ENCODE measurements at places on chromosomes 7 and 10.

GRCh38 chr7:115086146-115086841, 164.4 kb downstream of the MDFIC start:
- no peak for DNase-seq

DNA sequence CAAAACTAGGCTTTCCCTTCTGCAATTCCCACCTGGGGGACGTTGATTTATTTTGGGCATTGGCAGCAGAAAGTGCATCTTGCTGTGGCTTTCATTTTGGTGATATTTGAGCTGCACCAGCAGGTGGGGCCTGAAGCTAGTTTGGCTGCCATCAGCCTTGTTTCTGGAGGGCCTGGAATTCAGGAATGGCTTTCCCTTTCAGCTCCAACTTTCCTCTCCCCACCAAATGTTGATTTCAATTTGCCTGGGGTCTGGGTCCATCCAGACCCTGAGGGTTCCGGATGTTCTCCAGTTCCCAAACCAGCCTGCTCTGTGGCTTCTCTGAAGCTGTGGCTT, 640.4 kb downstream of the TYW1 start:
- DNase-seq = no peak

GRCh38 chr10:116132780-116133399, 140.1 kb downstream of the GFRA1 start:
- no peak for DNase-seq

- no peak for DNase-seq
Observed at GRCh38 chr7:49483142-49483541, 290.3 kb upstream of the VWC2 start.

DNA sequence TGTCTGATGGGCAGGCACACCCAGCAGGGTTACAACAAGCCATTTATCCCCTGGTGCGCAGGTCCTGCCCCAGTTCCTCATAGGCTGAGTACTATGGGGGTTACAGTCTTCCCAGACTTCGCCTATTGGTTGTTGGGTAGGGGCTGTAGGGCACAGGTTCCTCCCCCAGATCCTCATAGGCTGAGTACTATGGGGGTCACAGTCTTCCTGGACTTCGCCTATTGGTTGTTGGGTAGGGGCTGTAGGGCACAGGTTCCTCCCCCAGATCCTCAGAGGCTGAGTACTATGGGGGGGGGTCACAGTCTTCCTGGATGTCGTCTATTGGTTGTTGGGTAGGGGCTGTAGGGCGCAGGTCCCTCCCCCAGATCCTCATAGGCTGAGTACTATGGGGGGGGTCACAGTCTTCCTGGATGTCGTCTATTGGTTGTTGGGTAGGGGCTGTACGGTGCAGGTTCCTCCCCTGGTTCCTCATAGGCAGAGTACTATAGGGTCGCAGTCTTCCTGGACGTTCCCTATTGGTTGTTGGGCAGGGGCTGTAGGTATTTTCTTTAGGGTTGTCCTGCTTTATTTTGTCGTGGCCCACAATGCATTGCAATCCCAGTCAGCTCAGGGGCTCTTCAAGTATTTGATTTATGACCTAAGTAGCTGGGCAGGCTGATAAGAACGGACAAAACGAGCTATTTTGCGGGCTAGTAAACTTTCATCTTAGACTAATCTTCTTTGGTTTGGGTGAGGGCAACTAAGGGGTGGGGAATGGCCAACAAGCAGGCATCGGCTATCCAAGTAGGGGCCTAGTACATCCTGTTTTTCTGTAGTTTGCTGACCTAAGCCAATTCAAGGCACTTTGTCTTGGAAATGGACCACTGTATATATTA, 3.4 kb downstream of the LRRC27 start:
- no peak for DNase-seq

- no peak for DNase-seq
Observed at GRCh38 chr10:99394761-99395386, 35.5 kb downstream of the GOT1 start.

- DNase-seq = no peak
Observed at GRCh38 chr10:56351909-56352630, 9.0 kb downstream of the ZWINT start.

DNA sequence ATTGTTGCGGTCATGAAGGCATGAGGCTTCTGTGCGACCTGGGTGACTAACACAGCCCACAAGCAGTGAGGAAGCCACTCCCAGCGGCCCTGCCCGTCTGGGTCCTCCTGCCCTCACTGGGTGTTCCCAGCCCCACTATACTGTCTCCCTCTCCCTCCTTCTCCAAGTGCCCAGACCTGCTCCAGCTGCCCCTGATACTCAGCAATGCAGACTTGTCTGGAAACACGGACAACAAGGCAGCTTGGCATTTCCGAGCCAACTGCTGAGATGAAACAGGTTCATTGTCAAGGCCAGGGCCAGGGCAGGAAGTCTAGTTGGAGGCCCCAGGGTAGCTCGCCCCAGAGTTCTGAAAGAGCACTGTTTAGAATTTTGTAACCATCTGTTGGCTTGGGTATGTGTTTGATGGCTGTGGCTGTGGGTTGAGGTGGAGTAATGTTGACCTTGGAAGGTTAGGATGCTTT, 95.7 kb downstream of the RBM20 start:
- peak; percentile 24 for DNase-seq

DNA sequence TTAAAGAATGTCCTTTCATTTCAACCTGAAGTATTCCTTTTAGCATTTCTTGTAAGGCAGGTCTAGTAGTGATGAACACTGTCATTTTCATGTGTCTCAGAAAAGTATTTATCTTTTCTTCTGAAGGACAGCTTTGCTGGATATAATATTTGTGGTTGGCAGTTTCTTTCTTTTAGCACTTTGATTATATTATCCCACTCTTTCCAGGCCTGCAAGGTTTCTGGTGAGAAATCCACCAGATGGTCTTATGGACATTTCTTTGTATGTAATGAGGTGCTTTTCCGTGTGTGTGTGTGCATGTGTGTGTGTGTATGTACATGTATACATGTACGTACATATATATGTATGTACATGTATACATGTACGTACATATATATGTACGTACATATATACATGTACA, 7.3 kb downstream of the CASP7 start:
- no peak for DNase-seq

- peak; percentile 55 for DNase-seq
Observed at GRCh38 chr7:108135446-108136190, 5.5 kb upstream of the LAMB4 start.

GRCh38 chr7:136247211-136247610, 270.1 kb upstream of the MTPN start:
- no peak for DNase-seq

DNA sequence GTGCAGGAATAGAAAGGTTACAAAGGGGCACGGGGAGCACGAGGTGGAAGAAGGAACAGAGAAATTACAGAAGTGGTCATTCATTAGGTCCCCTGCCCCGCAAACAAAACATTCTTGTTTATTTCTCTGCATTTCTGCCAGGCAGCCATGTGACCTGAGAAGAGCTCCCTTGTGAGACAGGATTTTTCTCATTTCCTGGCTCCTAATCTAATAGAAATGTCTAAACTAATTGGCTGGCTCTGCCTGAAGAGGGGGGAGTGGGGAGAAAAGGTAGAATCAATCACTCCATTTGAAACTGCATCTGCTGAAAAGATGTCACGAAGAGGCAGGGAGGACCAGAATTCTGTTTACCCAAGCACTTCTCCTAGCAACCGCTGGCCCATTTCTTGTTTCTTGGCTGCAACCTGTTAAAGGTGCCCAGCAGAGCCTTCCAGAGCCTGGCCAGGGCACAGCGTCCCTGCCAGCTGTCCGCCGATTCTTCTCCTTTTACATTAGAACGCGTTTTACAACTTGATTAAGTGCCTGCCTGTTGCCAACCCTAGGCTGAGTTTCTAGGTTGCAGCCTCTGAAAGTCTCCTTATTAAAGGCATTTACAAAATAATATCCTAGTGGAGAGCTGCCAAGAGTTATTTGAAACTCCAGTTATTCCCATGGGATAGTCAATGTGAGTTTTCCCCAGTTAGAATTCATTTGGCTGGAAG, 1227.6 kb downstream of the TYW1 start:
- no peak for DNase-seq

- DNase-seq = no peak
Observed at GRCh38 chr7:123538897-123539296, 4.5 kb upstream of the IQUB start.

DNA sequence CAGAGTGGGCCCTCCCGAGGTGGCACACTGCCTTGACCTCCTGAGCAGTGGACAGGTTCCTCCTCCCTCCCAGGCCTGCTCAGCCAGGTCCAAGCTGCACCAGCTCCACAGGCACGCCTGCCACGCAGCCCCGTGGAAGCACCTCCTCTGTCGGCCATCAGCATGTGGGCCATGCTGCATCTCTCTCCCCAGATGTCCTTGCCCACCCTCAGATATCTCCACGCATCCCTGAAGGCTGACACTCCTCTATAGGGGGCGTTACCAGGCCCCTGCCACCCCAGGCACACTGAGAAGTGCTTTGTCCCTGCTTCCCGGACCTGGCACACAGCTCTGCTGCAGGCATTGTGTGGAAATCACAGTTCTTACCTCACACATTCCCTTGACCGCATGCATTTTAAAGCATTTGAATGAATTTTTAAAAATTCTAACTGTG, 598.5 kb downstream of the SDK1 start:
- no peak for DNase-seq

- DNase-seq = no peak
Observed at GRCh38 chr10:47449979-47450378, 33.9 kb downstream of the ANXA8 start.

DNA sequence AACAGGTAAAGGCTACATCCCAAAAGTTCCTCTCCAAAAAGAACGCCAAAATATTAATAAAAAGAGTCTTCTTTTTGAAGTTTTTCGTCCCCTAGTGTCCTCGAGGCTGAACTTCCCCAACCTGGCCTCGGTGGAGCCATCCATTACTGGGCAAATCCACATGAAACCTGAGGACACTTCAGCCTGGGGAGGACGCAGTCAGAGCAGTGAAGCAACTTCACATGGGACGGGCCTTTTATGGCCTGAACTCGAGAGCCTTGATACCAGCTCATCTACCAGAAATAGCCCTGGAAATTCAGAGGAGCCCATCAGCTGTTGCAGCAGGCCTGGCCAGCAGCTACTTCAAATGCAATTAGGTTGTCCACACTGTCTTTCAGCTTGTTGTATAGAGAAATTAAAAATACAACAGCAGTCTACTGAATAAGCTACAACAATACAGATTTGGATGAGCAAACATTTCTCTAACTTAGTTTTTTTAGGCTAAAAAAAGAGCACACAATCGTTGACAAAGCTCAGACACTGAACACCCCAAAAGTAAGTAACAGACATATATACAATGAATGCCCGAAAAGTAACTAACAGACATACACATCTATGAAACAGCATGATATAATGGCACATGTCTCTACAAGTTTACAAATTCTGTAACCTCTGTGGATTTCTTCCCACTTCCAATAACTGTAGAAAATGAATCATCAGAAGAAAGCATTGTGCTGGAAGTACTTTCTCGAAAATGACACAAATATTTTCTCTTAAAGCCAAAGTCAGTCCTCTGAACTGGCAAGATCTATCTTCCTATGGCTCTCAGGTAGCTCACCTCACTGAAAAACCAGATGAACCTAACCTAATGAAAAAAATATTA, at the start of gene SVIL:
Gene SVIL (minus strand): TSS at position 208 of the 862 bp plus-strand sequence. CDS start 79,913 bp downstream, outside the sequence.
- no peak for DNase-seq

- no peak for DNase-seq
Observed at GRCh38 chr10:112680586-112680985, 233.6 kb downstream of the VTI1A start.

GRCh38 chr10:42997849-42998165, 79.1 kb upstream of the RET start:
- DNase-seq = no peak

- no peak for DNase-seq
Observed at GRCh38 chr10:86313621-86314041, 53.0 kb downstream of the GRID1 start.

- peak; percentile 55 for DNase-seq
Observed at GRCh38 chr10:49398000-49398861, 2.3 kb upstream of the DRGX start.

- DNase-seq = no peak
Observed at GRCh38 chr7:35024298-35024697, 13.0 kb downstream of the DPY19L1 start.

GRCh38 chr7:66145400-66146104, 30.9 kb downstream of the CRCP start:
- DNase-seq = no peak

- no peak for DNase-seq
Observed at GRCh38 chr7:48424731-48425130, 253.5 kb downstream of the ABCA13 start.

DNA sequence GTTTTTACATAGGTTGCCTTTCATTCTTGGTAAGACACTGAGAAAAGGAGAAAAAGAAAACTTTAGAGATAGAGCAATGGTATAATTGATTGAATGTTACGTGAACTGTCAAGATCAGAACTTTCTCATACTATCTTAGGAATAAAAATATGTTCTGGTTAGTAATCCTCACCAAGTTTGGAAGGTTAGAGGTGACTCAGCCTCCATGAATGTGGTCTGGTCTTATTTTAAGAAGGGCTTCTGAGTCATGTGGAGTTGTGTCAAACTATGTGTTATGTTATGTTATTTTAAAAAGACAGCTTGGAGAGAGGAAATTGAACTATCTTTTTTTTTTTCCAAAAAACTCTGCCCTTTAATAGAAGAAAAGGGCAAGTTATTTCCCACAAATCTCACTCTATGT, 458.6 kb upstream of the KLF6 start:
- DNase-seq = no peak

DNA sequence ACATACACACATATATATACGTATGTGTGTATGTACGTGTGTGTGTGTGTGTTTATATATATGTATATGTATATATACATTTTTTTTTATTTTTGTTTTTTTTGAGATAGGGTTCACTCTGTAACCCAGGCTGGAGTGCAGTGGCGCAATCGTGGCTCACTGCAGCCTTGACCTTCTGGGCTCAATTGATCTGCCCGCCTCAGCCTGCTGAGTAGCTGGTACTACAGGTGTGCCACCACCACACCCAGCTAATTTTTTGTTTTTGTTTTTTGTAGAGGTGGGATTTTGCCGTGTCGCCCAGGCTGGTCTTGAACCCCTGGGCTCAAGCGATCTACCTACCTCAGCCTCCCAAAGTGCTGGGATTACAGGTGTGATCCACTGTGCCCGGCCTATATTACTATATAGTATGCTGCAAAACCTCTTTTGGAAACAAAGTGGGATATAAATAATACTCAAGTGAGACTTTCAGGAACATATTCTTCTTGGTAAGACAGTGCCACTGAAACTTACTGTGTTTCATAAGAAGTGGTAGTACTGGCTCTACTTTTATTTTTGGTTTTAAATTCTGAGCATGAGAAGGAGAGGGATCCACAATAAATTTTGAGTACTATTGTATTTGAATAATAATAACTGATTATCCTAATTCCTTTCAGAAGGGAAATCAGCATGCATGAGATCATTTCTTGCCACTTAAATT, 51.0 kb downstream of the MLLT10 start:
- DNase-seq = no peak

DNA sequence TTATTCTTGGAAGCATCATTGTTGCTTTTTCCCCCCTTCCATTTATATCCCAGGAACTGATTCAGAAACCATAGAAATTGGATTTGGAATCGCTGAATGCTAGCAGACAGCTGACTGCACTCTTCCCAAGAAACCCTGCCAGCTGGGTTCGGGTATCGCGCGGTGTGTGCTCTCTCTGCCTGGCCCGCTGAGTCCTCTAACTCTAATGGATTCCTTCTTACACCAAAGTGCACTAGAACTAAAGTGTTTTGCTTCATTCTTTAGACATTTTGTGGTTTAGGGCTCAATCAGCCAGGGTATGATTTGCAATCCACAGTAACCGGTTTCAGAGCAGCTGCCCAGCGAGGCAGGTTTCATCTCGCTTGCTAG, 92.2 kb downstream of the EGFR start:
- DNase-seq = no peak

- DNase-seq = no peak
Observed at GRCh38 chr7:80529362-80529761, 17.5 kb upstream of the GNAT3 start.

GRCh38 chr7:25720427-25720826, 431.6 kb upstream of the NFE2L3 start:
- DNase-seq = no peak

- DNase-seq = no peak
Observed at GRCh38 chr10:20957744-20958143, 60.6 kb upstream of the NEBL start.

Measured in activated CD4-positive, alpha-beta T cell treated with anti-CD3 and anti-CD28 coated beads, Interleukin-2, amount 10 ng/mL, durations not matched to agents 7 days and 5 days (primary cell).